Esophagus squamous epithelium (tissue), 5 donors: ENCODE measurements at places on chromosomes 1 and 21.

- no peak for DNase-seq
Observed at GRCh38 chr1:70542856-70543255, 131.8 kb downstream of the CTH start.

DNA sequence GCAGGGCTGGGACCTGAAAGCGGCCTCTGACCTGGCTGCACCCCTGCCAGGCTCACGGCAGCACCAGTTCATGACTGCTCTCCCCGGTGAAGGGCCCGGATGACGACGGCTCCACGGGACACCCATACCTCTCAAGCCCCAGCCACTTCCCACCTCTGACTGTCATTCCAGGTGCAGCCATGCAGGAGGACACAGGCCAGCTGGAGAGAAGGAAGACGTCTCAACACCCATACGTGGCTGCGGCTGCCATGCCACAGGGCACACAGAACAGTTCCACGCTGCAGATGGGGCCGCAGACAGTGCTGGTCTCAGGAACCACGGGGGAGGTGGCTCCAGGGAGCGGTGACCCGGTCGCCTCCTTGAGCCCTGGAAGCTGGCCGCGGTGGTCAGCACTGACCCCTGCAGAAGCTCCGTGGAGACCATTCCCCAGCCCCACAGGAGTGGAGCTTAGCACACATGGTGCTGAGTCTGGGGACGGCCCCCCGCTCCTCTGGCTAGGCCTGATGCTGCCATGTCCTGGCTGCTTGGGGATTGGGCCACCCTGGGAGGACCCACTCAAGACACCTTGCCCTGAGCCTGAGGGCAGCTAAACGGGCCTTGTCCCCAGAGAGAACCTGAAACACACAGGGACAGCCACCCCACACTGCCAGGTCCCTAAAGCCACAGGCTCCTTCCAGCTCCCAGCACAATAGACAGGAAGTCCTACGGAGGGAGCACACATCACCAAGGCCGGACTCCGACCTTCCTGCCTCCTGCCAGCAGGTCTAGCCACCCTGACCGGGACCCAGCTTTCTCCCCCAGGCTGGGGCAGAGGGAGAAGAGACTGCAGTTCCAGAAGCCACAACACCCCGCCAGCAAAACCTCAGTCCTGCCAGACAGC, 8.6 kb downstream of the WNT9A start:
- no peak for DNase-seq

- DNase-seq = no peak
Observed at GRCh38 chr1:110203021-110203661, 7.0 kb upstream of the KCNC4 start.

- DNase-seq = no peak
Observed at GRCh38 chr1:184039126-184039525, 1.6 kb upstream of the COLGALT2 start.

- DNase-seq = no peak
Observed at GRCh38 chr1:201626629-201627275, 87.8 kb downstream of the NAV1 start.

- no peak for DNase-seq
Observed at GRCh38 chr21:45011911-45012661, 62.3 kb upstream of the ADARB1 start.

GRCh38 chr1:204842892-204843291, 27.8 kb upstream of the NFASC start:
- DNase-seq = no peak

GRCh38 chr1:21117597-21118001, 59.1 kb downstream of the EIF4G3 start:
- DNase-seq = no peak

GRCh38 chr1:8537991-8538390, 220.1 kb downstream of the SLC45A1 start:
- no peak for DNase-seq

- DNase-seq = no peak
Observed at GRCh38 chr1:10511494-10511885, 36.7 kb downstream of the PEX14 start.

GRCh38 chr1:64936956-64937355, 29.4 kb downstream of the JAK1 start:
- no peak for DNase-seq

DNA sequence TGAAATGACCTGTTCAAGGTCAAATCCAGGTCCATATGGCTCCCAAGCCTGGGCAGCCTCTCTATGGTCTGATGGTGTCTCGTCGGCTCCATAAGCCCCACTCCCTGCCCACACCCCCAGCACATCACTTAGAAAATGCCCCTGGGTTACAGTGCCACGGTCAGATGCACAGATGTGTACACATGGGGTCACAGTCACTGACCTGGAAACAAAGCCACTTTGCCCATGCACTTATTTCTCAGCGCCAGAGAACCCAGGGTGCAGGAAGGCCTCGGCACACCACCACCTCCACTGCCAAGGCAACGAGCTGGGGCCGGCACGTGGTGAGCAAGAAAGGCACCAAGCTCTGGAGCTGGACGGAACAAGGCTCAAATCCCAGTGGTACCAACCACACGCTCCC, 24.7 kb downstream of the IFFO2 start:
- no peak for DNase-seq

DNA sequence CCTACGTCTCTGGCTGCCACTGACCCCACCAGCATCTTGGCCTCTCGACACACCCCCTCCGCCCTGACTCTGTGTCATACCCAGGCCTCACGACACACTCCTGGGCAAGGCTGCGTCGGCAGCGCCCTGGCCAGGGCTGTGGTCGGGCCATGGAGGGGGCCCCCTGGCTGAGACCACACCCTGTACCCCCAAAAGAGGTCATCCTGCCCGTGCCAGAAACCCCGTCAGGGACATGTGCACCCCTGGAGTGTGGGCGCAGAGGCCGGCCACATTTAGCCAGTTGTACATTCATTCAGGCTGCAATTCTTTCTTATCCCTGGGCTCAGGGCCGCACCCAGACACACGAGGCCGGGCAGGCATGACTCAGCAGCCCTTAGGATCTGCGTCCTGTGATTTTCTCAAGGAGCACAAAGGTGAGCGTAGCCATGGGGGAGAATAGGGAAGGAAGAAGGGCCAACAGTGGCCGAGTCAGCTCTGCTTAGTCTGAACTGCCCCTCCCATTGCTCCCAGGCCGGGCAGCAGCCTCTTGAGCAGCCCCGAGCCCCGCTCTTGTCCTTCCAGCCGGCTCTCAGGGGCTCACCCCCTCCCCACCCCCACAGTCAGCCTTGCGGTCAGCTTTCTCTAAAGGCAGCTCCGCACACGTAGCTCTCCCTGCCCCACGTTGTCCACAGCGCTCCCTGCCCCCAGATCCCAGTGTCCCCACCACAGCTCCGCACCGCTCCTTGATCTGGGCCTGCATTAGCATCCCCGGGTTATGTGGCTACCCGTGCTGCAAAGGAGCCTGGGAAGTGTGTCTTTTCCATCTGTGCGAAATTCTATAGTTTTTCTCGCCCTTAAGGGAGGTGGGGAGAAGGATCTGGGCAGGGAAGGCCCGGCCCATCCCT, 7.9 kb downstream of the CSTB start:
- no peak for DNase-seq

DNA sequence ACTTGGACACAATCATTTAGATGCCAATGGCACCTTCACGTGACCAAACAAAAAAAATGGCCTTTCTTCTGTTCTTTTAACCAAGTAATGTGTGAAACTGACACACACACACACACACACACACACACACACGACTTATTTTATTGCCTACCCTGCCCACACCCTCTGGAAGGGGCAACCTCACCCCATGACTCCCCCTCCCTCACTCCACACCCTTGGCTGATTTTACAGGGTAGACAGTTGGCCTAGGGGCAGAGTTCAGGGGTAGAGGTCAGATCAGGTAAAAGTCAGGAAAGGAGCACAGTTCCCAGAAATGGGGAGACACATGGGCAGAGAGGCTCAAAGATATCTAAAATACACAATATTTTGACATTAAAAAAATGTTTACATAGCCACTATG, 144.8 kb upstream of the GJB5 start:
- no peak for DNase-seq

GRCh38 chr1:22651941-22652856, 837 bp upstream of the C1QB start:
- DNase-seq = no peak

GRCh38 chr1:155171836-155172731, 1.0 kb downstream of the KRTCAP2 start:
- DNase-seq = no peak

- DNase-seq = no peak
Observed at GRCh38 chr1:219090607-219091006, 83.1 kb upstream of the LYPLAL1 start.

DNA sequence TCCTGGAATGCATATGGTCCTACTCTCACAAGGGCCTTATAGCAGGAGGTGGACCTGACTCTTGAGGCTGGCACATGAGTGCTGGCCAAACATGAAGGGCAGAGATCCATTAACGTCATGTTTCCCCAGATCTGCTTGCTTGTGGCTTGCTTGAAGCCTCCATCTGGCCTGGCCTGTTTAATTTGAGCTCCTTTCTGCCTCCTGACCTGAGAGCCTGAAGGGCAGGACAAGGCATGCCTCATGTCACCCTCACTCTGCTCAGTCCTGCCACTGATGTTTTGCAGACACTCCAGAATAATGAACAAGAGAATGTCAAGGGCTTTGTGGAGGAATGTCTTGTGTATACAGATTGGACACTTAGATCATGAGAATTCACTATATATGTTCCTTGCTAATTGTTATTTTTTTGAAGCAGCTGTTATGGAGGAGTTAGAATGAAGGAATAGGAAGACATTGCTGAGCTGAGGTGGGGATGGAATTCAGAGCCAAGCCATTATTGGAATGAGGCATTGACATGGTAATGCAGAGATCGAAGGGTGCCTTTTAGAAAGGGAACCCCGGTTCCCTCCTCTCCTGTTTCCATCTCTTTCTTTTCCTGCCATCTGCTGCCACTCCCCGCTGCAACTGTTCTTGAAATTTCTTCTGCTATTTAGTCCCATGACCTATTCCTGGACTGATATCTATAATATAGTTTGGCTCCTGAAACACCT, 457.0 kb upstream of the PROX1 start:
- DNase-seq = no peak

- no peak for DNase-seq
Observed at GRCh38 chr1:221157026-221157761, 278.0 kb downstream of the HLX start.

- no peak for DNase-seq
Observed at GRCh38 chr21:43333298-43334062, 93.5 kb downstream of the SIK1 start.

DNA sequence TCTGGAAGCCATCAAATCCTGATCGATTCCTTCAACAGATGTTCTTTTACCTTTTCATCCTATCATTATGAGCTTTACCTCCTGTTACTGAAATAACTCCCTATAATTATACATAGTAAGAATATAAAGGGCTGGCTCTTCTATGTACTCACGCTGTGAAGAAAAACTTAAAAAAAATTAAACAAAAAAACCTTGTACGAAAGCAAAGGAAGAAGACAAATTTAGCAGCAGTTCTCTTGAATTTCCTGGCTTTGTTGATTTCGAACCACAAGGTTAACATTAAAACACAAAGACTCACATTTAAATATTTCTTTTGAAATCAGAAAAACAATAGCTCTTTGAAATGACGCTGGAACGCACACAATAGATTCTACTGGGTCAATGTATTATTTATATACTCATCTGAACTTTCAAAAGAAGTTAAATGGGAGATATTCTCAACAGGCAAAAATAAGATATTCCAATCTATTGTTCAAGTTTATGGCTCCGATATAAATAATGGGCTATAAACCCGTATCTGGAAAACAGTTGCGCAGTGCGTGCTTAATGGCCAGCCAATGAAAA, 13.6 kb upstream of the SPEN start:
- DNase-seq = no peak

- no peak for DNase-seq
Observed at GRCh38 chr1:29634746-29635335, 398.5 kb downstream of the PTPRU start.

DNA sequence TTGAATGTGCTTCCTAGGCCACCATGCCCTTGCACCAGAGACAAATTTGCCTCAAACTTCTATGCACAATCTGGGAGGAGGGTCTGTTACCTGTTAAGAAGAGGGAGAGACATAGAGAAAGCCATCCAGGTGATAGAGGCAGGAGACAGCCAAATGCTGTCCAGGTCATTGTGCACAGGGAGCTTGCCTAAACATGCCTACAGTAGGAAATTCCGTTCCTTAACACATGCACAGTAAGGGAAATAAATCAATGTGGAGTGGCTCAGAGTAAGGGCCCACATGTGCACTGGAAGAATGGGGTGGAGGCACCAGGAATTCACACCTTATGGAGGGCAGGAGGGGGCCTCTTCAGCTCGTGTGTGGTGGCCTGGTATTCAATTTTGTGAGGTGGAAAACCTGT, 19.5 kb upstream of the CREG1 start:
- DNase-seq = no peak

- DNase-seq = no peak
Observed at GRCh38 chr1:235933017-235933765, 66.5 kb upstream of the LYST start.

- no peak for DNase-seq
Observed at GRCh38 chr1:33161061-33161681, 20.7 kb downstream of the TRIM62 start.

DNA sequence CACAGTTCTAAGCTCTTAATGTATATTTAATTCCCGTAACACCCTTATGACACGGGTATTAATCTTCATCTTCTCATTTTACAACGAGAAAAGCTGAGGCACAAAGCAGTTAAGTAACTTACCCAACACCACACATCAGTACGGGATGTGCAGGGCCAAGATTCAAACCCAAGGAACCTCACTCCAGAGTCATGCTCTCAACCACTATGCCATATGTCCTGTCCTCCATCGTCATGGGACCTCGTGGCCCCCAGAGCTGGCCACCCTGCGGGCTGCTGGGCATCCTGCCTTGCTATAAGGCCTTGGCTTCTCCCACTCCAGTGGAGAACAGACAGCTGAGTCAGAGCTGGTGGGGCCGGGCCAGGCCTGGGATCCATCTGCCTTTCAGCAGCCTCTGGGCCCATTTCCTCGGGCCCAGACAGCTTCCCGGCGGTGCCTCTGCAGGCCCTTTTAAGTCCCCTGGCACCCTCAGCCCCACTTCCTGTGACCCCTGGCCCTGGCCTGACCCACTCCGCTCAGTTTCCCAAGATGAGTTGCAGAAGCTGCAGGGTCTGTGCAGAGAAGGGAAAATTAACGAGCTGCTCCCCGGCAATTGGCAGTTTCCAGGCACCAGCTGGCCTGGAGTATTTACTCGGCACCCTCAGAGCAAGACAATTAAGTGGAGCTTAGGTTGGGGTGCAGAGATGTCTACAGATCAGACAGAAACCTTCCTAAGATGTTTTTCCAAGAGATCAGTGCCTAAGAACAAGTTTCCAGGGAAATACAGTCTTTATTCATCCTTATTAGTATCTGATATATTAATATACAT, 98.2 kb downstream of the EPHB2 start:
- DNase-seq = no peak

GRCh38 chr1:210371916-210372315, 43.2 kb downstream of the HHAT start:
- no peak for DNase-seq

GRCh38 chr1:101219924-101220870, 16.6 kb upstream of the S1PR1 start:
- DNase-seq = no peak

DNA sequence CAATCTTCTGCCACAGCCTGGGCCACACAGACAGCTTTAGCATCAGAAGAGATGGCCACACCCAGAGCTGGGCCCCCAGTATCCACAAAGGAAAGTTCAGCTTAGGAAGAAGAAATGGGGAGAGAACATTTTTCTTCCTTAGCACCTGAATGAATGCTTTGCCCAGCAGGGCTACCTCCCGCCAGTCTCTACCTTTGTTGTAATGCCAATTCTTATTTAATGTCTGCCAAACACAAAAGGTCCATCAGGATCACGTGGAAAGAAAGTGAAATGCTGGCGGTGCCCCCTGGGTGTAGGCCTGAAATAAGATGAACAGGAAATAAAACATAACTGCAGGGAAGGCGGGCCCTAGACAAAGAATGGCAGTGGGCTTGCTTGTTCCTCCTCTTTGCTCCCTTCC, 125.6 kb downstream of the CACNA1E start:
- no peak for DNase-seq
